ENCODE measurements at places on chromosomes 3 and 15.

- no peak for DNase-seq
Observed at GRCh38 chr3:109268181-109268580, 48.1 kb downstream of the DPPA2 start.

GRCh38 chr15:85331655-85332285 is 48.6 kb upstream of the AKAP13 start:
- no peak for DNase-seq

DNA sequence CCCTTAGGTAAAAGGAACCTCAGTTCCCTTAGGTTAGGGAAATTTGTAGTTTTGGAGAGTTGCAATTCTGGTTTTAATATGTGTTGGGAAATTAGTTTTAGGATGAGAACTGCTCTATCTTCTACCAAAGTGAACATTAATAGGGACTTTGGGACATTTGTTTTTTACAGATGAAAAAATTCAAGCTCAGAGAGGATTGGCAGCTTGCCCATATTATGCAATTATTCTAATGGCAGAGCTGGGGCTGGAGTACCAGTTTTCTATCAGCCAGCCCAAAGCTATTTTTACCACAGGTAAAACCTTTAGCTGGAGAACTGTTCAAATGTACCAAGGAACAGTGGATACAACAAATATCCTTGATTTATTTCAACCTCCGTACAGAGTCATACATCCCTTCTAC is 127.0 kb downstream of the CPNE4 start:
- no peak for DNase-seq

- no peak for DNase-seq
Observed at GRCh38 chr3:7385635-7386034, 524.7 kb downstream of the GRM7 start.

- DNase-seq = no peak
Observed at GRCh38 chr3:112585782-112586181, 23.9 kb downstream of the SLC35A5 start.

- DNase-seq = peak; percentile 16
Observed at GRCh38 chr15:50873935-50874361, 34.5 kb upstream of the AP4E1 start.

GRCh38 chr3:48528754-48529153 is 24.8 kb upstream of the SHISA5 start:
- no peak for DNase-seq

GRCh38 chr15:40845036-40845435 is 1.2 kb downstream of the SPINT1 start:
- no peak for DNase-seq

DNA sequence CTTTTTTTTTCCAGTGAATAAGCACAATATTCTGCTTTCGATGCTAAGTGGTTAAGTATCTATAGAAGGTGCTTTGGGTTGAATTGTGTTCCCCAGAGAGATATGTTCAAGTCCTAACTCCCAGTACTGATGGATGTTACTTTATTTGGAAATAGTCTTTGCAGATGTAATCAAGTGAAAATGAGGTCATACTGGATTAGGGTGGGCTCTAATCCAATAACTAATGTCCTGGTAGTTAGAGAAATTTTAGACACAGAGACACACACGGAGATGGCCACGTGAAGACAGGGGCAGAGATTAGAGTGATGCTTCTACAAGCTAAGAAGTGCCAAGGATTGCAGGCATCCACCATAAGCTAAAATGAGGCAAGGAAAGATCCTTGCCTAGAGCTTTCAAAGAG is 662.3 kb downstream of the NAALADL2 start:
- no peak for DNase-seq

DNA sequence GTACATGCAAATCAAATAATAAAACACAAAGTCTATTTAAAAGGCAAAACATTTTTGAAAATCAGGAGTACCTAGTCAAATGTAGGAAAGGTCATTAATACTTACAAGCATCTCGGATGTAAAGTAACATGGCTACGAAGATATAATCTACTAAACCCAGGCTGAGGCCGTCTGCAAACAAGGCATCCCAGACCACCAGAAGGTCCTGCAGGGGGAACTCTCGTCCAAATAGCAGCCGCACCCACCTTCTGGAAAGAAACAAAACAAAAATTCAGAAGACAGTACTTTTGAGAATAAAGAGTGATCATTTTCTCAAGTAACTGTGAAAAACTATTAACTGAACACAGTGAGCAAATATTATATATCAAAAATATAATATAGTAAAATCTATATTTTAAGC is 423.1 kb downstream of the PLCL2 start:
- DNase-seq = no peak

- DNase-seq = no peak
Observed at GRCh38 chr3:155690921-155691320, 54.0 kb downstream of the PLCH1 start.

- DNase-seq = no peak
Observed at GRCh38 chr3:16203671-16204629, 29.5 kb downstream of the GALNT15 start.

DNA sequence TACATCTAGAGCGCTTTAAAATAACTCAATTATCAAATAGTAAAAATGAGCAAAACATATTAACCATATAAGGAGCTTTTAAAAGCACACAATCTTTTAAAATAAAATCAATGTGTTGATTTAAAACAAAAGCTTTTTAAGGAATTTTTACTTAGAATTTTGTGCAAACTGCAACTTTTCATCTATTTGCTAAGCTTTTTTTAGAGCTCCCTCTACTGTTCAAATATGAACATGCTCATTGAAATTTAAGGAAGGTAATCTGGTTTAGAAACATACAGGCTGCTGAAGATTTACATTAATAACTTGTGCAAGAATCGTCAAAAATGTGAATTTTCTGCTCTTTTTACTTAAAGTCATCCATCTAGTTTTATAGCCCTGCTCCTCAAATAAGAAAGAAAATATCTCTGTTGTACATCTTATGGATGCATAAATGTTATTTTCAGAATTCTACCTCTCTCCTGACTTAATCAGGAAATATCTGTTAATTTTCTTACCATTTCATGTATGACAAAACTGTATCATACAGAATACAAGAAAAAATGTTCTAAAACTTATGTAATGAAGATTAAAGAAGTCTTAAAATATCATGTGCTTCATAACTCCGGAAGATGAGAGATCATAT is 469.4 kb upstream of the ROBO2 start:
- DNase-seq = peak; percentile 17

DNA sequence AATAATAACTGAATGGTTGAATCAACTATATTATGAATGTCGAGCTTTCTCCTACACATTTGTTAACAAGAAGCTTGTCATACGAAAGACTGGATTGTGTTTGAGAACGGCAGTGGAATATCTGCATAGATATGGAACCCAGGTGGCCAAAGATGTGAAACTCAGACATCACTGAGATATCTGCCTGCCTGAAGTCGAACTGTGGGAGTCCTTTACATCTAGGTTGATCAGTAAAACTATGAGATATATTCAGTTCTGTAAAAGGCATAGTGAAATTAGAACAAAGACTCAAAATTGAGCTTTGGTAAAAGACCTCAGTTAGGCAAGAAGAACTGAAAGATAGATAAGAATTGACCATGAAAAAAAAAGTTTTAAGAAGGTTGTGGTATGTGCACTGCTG is 41.5 kb upstream of the TOP2B start:
- no peak for DNase-seq

GRCh38 chr3:14413381-14414071 is 11.1 kb downstream of the SLC6A6 start:
- no peak for DNase-seq

DNA sequence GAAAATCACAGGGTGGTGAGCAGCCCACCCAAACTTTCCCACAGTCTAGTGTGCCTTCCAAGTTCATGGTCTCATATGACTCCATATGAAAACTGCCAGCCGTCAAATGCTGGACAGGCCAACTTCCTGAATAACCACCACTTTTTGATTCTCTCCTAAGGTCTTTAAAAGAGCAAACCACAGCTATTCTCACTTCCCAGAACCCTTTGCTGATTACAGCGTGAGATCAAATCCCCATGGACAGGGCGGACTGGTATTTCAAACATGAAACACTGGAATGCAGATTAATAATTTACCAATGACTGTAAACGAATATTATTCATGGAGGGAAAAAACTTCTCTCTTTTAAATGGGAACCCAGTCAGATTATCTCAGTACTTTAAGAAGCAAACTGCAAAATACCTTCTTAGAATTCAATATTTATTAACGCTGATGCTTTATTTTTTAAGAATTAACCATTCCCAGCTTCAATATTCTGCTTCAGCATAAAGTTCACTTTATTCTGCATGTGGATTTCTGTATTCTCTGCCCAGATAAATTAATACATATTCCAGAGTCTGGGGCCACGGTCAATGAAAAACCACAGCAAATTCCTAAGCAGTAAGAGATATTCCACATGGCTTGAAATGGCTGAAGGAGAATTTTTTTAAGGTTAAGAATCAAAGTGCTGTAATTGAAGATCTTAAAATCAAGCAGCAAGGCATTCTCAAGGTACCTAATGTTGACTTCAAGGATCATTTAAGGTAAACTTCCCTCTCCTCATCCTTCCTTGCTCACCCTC is 42.9 kb downstream of the MYO1E start:
- no peak for DNase-seq

DNA sequence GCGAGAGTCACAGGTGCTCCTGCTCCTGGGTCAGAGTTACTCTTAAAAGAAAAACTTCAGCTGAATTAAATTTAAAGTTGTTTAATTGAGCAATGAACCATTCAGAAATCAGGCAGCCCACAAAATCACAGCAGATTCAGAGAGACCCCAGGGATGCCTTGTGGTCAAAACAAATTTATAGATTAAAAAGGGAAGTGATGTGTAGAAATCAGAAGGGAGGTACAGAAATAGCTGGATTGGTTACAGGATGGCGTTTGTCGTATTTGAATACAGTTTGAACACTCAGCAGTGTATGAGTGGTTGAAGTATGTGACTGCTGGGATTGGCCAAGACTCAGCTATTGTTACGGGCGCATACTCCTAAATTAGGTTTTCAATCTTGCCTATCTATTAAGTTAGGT is 58.6 kb downstream of the UACA start:
- DNase-seq = no peak

DNA sequence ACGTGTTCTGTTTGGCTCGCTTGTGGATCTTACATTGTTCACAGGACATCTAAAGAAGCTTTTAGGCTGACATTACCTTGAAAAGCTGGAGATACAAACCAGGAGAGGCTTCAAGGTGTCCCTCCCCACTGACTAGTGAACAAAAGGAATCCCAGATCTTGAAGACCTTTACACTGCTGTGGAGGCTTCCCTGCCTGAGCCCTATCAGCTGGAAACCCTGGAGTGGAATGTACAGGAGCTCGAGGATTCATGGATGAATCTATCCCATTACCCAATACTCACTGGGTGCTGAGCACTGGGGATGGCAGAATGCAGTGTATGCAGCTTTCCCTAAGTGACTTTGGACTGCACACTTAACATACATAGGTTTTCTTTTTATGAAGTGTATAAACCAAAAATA is 82.3 kb upstream of the MFGE8 start:
- DNase-seq = no peak

DNA sequence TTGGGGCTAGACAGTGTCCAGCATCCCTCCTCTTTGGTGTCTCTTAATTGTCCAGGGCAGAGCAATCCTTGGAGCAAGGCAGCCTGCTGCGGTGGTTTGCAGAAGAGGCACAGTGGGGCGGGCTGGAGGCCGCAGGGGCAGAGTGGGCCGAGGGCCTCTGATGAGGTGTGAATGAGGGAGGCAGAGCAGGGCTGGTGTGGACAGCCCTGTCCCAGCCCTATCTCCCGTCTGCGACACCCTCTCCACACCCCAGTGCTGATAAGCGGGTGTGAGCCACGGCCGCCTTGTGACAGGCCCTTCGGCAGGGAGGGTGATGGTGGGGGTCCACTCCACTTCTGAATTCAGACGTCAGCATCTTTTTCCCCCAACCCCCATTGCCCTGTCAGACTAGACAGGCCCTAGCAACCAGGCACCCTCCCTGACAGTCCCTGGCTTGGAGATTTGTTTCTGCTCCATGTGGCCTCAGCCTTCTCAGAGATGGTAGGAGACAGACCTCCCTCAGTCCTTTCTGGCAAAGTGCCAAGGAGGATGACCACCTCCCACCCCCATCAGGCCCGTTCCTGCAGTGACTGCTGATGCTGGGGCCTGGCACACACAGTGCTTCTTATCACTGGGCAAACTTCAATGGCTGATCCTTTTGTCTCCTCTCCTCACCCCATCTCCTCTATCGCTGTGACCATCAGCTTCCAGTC is 37.3 kb downstream of the EXOG start:
- no peak for DNase-seq

DNA sequence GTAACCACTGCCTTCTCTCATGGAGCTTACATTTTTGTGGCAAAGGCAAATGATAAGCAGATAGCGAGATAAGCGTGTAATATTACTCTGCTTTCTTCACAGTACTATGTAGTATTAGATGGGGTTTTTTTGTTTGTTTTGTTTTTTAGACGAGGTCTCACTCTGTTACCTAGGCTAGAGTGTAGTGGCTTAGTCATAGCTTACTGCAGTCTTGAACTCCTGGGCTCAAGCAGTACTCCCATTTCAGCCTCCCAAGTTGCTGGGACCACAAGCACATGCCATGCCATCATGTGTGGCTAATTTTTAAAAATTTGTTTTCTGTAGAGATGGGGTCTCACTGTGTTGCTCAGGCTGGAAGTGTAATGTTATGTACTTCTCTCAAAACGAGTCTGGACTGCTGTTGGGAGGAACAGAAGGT is 22.9 kb downstream of the MBNL1 start:
- DNase-seq = no peak

GRCh38 chr15:59017449-59017848 is 30.0 kb downstream of the RNF111 start:
- DNase-seq = no peak

- DNase-seq = no peak
Observed at GRCh38 chr15:59406446-59406845, 31.5 kb upstream of the FAM81A start.

DNA sequence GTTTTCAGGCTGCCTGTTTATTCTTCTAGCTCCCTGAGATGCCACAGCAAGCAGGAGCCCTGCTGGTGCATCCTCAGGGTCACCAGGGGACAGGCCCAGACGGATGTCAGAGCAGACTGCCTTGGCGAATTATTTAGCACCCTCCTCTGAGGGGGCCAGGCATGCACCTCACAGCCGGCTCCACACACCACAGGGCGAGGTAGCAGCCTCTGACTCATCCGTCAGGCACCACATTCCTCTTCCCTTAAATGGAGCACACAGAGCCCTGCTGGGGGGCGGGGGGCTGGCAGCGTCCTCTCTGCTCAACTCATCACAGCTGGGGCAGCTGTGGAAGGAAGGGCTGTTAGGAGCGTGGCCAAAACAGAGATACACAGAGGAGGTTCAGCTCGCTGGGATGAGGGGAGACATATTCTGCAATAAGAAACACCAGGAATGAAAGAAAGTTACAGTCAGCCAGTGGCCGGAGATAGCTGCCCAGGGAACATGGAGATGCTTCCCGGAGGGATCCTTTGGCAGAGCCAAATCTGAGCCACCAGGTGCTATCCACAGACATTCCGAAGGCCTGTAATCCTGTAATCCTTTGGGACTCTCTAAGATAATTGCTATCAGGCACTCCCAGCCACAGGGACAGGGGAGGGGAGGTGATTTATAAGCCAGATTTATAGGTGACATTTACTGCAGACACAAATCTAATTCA is 13.9 kb upstream of the PRICKLE2 start:
- no peak for DNase-seq

DNA sequence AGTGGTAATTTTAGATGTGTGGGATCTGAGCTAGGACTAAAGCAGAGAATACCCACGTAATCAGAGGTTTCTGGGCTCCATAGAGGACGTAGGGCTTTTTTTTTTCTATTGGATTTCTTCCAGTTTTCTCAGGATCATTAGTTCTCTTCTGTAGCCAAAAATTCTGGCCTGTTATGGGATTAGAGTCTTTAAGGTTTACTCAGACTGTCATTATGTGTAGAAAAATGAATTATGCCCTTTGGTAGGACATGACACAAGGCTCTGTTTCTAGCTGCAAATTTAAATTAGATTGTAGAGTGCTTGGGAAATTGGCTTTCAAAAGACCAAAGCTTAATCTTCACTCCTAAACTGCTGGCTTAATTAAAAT is 1.9 kb downstream of the SETD5 start:
- DNase-seq = no peak
